Activated T-cell treated with anti-CD3 and anti-CD28 coated beads for 4 hours (primary cell): ENCODE measurements at places on chromosomes 4 and X.
A peak's percentile ranks its signal among the peaks of the same experiment; 100 is the strongest.

GRCh38 chr4:61380865-61381264 is 180.7 kb downstream of the ADGRL3 start:
- no peak for DNase-seq

GRCh38 chr4:116847616-116848015 is 237.8 kb downstream of the TRAM1L1 start:
- DNase-seq, result no peak

DNA sequence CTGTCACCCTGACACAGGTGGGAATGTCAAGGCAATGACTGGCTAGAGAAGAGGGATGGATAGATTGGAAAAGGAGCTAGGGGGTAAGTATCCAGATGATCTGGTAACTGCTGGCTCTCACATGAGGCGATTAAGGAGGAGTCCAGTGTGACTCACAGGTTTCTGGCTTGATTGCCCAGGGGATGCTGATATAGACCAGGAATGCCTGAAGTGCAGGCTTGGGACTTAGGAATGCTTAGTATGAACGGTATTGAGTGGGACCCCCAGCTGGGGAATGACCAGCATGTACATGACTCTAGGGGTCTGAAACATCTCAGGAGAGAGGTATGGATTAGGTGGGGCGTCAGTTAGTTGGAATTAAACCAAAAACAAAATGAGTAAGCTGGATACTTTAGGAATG is 65.8 kb upstream of the PRPS1 start:
- DNase-seq, result no peak

GRCh38 chrX:65476564-65476963 is 58.0 kb downstream of the LAS1L start:
- no peak for DNase-seq

- no peak for DNase-seq
These were observed 56.8 kb upstream of the EMCN start for GRCh38 chr4:100574607-100575006.

- DNase-seq, result no peak
These were observed 8.4 kb downstream of the DCUN1D4 start for GRCh38 chr4:51851090-51851936.

DNA sequence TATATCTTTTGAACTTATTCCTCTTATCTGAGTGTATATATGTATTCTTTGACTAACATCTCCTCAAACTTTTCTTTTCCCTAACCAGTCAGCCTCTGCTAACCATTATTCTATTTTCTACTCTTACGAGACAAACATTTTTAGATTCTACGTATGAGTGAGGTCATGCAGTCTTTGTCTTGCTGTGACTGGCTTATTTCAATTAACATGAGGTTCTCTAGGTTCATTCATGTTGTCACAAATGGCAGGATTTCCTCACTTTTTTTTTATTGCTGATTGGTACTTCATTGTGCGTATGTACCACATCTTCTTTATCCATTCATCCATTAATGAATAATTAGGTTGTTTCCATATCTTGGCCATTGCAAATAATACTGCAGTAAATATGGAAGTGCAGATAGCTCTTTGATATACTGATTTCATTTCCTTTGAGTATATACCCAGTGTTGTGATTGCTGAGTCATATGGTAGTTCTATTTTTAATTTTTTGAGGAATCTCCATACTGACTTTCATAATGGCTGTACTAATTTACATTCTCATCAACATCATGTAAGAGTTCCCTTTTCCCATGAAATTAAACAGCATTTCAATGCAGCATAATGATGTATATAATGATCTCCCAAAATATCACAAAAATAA is 80.1 kb downstream of the HS3ST1 start:
- DNase-seq, result no peak

- DNase-seq, result no peak
These were observed 68.6 kb downstream of the NHS start for GRCh38 chrX:17443556-17443955.

GRCh38 chr4:150569998-150570535 is 11.9 kb upstream of the MAB21L2 start:
- no peak for DNase-seq

- no peak for DNase-seq
These were observed 97.9 kb downstream of the ADRA2C start for GRCh38 chr4:3863841-3864741.

- DNase-seq, result no peak
These were observed 880 bp downstream of the UNC5C start for GRCh38 chr4:95547715-95548471.

GRCh38 chr4:186630128-186630527 is 74.8 kb upstream of the MTNR1A start:
- DNase-seq, result no peak

GRCh38 chrX:136339702-136340101 is 38.9 kb downstream of the ADGRG4 start:
- DNase-seq, result no peak

DNA sequence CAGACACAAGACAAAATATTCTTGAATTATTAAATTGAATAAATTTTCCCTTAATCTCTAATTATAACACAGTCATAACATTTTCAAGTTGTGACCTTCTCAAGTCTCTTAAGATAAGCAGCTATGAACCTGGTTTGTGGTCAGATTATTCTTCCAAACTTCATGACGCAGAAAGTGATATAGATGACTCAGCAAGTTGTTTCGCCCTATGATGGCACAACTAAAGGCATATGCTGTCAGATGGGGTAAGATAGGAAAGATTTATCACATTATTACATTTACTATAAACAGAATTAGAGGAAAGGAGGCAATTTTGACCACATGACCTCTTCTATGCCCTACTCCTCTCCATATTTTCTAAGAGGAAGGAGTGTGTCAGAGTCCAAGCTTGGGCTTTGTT is 4.6 kb upstream of the DCAF12L2 start:
- no peak for DNase-seq

GRCh38 chr4:54745031-54745770 is 87.4 kb downstream of the KIT start:
- no peak for DNase-seq

- DNase-seq, result no peak
These were observed 141.0 kb downstream of the TSPAN5 start for GRCh38 chr4:98517218-98518021.

DNA sequence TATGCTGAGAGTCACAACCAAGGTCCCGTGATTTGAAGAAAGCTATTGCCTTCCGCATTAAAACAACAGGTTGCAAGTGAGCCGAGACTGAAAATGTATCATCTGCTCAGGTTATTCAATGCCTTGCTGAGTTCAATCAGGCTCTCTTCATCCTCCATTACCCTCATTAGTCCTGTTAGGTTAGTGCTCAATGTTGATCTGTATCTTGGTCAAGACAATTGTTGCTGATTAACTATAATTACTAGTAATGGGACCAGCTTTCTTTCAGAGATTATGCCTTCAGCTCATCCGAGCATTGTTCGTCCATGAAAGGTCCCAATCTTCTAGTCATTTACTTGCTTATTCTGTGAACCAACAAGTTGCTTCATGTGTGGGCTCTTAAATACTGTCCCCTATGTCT is 534.6 kb upstream of the FAM241A start:
- no peak for DNase-seq

GRCh38 chr4:25913056-25913850 is 767 bp upstream of the SMIM20 start:
- DNase-seq, result peak; percentile 4

DNA sequence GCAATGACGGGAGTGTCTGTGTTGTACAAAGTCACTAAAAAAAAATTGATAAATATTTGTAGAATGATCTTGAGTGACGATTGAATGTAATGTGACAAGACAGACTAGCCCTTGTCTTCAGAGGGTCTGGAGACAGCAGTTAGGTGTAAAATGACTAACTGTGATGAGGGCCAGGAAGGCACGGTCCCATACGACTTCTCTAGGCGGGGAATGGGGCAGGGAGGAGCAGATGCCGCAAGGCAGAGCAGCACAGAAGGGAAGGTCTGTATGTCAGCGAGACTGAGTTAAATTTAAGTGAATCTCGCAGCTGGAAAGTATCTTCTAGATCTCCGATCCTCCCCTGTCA is 405 bp downstream of the CENPE start:
- no peak for DNase-seq

- no peak for DNase-seq
These were observed 4.9 kb downstream of the SMR3A start for GRCh38 chr4:70365479-70365878.

GRCh38 chrX:28639451-28639850 is 52.2 kb downstream of the IL1RAPL1 start:
- DNase-seq, result no peak

- DNase-seq, result no peak
These were observed 59.8 kb downstream of the PDLIM5 start for GRCh38 chr4:94511591-94511990.

DNA sequence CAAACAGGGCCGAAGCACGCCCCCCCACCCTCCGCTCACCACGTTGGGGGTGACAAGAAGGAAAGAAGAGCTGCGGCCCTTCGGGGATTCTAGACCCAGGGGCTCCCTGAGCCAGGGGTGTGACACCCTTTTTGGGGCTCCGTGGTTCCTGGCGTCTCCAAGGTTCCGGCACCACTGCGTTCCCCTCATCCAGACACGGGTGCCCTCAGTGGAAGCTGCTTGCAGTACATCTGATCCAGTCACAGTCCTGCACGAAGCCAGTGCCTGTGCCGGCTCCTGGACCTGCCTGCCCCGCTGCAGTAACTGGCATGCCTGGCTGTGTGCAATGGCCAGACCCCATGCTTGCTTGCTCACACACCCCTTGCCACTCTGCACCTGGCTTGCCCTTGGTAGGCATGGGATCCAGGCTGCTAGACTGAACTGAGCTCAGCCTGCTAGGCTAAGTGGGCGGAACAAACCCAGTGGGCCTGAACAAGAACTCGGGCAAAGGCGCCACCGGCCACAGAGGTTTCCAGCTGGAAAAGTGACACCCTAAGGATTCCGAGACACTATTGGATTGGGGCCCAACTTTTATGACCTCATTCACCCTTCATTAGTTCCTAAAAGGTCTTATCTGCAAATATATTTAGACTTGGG is 420.4 kb upstream of the AGA start:
- DNase-seq, result no peak

- DNase-seq, result no peak
These were observed 177.6 kb downstream of the IQCM start for GRCh38 chr4:149638073-149638472.

DNA sequence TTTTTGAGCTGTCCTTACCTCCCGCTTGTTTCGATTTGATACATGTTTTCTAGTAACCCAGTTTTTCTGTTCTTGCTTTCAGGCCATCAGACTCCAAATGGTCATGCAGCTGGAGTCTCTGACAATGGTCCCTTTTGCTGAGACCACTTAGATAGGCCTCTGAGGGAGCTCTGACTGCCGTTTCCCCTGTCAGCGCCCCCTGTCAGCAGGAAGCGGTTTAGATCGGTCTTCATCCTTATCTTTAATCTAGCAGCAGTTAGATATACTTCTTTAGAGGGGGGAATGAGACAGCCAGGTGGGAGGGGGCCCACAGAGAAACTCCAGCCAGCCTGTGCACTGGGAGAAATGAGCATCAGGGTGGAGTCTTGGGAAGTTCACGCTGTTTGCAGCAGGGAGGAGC is 457.9 kb downstream of the GPAT3 start:
- no peak for DNase-seq

DNA sequence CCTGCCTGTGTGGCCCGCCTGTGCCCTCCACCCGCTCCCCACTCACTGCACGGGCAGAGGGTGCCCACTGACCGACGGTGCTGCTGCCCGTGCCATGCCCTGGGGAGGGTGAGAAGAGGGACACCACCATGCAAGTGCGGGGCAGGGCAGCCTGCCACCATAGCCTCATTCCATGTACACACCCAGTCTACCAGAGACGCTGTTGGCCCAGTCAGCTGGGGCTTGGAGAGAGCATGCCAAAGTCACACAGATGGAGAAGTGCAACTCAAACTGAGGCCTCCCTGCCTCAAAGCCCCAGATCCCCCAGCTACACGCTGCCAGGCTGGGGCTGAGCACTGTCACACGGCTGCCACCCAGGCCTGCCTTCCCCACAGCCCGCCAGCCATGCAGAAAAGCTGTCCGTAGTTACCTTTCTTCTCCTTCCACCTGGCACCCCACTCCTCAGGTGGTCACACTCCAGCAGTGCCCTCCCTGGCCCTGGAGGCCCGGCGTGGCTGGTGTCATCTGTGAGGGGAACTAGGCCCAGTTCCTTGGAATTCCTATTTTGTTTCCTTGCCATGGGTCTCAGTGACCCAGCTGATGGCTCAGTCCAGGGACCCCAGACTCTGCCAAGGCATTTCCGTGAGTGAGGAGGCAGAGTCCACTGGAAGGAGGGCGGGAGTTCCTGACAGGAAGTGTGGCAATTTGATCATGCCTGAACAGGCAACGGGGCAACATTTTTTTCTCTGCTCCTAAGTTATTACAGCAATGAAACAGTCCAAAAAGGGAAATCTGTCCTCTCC is at the start of gene SLC2A9:
SLC2A9 (minus strand) TSS at position 627 of the 782 bp plus-strand sequence; CDS start at position 559, 68 bp downstream.
- no peak for DNase-seq

- no peak for DNase-seq
These were observed 536 bp downstream of the SH3BGRL start for GRCh38 chrX:81202456-81202819.

GRCh38 chr4:135508006-135508714 is 1306.6 kb upstream of the PABPC4L start:
- no peak for DNase-seq

DNA sequence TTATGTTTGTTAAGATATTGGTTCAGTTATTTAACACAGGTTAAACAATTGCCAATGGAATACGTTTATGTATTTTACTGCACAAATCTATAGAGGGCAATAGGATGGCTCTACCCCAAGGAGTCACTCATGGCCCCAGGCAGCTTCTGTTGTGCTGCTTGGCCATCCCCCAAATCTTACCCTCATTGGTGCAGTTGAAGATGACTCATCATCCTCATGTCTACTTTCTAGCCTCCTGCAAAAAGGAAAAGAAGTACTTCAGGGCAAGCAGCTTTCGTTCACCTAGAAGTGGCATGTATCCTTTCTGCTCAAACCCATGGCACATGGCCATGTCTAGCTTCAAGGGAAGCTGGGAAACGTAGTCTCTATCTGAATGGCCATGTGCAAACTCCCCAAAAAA is 14.2 kb downstream of the PHOX2B start:
- DNase-seq, result no peak

DNA sequence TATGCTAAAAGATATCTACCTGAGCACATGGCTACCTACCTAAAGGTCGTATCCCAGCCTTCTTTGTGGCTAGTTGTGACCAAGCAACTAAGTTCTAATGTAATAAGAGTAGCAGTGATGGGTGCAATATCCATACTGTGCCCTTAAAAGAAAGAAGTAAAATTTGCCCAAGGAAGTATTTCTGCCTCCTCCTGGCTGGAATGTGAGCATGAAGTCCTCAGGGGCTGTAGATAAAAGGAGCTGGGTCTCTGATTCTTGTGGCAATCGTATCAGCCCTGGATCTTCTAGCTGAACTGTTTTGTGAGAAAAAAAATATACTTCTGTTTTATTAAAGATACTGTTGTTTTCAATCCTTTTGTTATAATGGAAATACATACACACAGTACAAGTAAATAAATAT is 217.4 kb downstream of the GPAT3 start:
- DNase-seq, result no peak

- no peak for DNase-seq
These were observed 222.8 kb downstream of the TENM3 start for GRCh38 chr4:182465979-182466378.

- DNase-seq, result no peak
These were observed 43.5 kb downstream of the GATB start for GRCh38 chr4:151717314-151717713.

- no peak for DNase-seq
These were observed 18.5 kb downstream of the ANXA3 start for GRCh38 chr4:78570117-78570516.
